ENCODE measurements at places on chromosomes 6 and 20.

DNA sequence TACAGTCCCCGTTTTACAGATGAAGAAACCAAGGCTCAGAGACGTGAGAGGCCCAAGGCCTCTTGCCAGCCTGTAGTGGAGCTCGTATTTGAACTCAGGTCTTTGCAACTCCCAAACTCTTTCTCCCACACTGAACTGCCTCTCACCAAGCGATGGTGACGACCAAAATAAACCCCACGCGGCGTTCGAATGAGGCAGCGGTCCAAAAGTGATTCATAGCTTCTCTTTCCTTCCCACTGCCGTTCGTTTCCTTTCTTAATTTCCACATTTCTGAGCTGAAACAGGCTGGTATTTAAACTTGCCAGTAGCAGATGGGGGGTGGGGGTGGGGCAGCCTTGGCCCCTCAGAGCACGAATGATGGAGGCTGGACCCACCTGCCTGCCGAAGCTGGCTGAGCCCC, 252.9 kb upstream of the KCNG1 start:
- DNase-seq: peak; percentile 18

DNA sequence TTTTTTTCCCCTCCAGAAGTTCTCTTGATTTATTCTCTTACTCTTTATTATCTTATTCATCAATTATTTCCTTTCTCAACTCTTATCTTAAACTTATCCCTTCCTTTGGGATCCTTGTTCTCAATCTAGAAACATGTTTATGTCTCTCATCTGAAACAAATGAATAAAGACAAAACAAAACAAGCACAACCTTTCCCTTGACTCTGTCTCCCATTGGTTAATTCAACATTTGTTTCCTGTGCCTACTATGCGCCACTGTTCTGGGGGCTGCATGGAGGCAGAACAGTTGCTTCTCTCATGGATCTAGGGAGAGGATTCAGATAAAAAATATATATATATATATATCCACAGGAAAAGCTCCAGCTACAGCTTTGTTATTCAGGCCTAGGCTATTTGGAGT, 5.2 kb upstream of the MRAP2 start:
- DNase-seq: no peak

DNA sequence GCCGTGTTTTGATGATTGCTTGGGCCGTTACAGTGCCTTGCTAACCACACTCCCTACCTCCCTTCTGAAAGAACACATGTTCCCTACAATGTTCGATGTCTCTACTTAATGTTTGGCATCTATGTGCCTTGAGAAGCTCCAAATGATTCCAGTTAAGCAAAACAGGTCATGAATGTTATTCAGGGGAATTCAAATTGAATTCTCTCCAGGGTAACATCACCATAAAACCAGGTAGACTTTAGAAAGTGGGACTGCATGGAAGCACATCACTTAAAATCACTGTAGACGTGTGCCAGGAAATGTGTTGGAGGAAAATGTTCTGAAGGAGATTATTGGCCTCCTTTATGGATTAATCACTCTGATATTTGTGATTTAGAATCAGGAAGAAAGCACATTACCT, 128.1 kb downstream of the ADAT2 start:
- no peak for DNase-seq

DNA sequence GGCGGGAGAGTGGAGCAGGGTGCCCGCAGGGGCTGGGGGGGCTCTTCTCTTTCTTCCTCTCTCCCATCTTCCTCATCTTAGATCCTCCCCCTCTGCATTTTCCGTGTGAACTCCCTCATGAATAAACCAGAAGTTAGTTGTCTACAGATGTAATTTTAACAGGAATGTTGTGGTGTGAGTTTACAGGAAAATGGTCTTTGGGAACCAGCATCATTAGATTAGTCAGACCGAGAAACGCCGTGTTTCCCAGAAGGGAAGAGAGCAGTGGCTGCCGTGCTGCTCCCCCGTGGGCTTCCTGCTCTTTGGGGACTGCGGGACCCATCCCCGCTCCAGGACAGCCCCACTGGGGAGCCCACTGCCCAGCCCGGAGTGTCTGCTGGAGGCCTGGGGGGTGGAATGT, 3.4 kb downstream of the MYT1 start:
- no peak for DNase-seq

DNA sequence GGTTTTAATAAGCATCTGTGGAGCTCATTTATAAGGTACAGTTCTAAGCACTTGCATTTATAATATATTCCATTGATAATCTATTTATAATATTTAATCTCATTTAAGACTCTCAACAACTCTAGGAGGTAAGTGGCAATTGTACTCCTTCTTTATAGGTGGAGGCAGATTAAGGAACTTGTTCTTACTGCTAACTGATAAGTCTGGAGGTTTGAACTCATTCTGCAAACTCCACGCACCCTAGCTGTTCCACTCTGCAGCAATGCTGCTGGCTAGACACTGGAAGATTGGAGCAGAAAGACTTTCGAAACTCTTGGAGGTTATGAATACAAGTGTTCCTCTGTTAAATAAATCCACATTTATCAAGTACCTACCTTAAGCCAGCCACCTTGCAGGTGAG, 793 bp upstream of the HDAC2 start:
- DNase-seq: peak; percentile 23

- DNase-seq: no peak
Measured at GRCh38 chr6:162934844-162935243, 207.1 kb downstream of the PACRG start.

DNA sequence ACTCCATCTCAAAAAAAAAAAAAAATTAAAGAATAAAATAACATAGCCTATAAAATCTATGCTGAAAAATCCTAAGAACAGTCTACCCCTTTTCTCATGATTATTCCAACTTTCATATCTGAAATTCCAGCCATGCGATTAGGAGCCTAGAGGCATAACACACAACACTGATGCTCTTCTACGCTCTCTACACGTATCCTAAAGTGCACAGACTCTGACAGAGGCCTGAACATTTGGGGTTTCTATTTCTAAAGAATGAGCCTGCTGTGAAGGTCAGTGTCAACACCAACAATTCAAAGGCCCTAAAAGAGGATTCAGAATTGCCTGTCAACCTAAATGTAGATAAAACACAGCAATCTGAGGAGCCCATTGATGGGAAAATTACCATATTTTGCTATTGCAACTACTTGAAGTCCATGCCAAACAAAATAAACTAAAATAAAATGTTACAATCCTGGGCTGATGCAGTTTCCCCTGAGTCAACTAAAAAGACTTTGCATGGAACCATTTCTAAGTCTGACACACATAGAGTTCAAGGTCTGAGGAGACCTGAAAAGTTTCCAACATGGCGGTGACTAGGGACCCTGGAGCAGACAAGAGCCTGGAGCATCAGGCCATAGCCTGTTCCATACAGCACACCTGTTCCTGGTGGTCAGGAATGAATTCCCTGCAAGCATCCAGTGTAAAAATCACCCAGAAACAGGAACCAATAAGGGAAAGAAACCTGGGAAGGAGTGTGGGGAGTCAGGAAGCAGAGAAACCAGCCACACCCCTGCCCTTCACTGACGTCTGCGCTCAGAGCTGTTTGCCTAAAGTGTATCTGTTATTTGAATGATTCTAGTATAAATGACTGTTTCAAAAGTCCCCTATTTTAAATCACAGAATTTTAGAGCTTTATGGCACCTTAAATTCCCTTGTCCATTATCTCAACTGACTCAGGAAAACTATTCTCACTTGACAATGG, 11.8 kb downstream of the NINL start:
- DNase-seq: peak; percentile 86

DNA sequence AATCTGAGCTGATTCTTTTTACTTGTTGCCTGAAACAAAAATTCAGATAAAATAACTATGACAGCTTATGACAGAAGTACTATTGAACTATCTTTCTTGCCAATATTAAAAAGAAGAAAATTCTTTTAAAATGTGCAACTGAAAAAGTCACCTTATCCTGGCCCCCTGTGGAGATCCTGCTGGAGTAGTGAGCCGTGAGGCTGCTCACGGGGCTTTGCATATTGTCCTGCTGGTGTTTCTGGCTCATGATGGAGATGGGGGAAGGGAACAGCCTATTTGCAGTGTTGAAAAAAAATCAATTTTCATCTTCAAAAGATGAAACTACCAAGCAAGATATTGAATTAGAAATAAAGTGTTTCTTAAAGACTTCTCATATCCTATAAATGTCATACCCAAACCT, 216.0 kb downstream of the SAMD5 start:
- no peak for DNase-seq

DNA sequence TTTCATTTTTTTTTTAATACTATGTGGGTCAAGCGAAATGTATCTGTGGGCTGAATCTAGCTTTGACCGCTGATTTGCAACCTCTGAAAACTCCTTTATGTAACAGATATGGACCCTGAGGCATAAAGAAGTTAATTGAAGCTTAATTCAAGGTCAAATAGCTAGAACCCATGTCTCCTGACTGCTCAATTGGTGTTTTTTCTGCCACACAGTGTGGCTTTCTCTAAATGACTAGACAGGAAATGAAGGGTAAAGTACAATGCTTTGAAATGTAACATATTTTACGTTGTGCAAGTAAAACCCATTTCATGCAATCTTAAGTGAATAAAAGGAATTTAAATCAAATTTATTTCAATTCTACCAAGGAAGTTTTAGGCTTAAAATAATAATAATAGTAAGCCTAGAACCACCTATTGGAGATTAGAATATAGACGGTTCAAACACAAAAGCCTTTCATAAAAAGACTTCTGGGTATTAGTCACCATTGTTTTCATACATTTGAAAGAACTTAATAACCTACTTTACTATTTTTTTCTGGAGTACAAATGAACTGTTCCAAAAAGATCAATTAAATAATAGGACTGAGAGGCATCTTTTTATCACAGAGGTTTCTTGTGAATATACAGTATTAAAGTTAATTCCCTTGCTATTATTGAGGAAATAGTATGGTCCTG, 279.8 kb downstream of the EPHA7 start:
- DNase-seq: no peak

DNA sequence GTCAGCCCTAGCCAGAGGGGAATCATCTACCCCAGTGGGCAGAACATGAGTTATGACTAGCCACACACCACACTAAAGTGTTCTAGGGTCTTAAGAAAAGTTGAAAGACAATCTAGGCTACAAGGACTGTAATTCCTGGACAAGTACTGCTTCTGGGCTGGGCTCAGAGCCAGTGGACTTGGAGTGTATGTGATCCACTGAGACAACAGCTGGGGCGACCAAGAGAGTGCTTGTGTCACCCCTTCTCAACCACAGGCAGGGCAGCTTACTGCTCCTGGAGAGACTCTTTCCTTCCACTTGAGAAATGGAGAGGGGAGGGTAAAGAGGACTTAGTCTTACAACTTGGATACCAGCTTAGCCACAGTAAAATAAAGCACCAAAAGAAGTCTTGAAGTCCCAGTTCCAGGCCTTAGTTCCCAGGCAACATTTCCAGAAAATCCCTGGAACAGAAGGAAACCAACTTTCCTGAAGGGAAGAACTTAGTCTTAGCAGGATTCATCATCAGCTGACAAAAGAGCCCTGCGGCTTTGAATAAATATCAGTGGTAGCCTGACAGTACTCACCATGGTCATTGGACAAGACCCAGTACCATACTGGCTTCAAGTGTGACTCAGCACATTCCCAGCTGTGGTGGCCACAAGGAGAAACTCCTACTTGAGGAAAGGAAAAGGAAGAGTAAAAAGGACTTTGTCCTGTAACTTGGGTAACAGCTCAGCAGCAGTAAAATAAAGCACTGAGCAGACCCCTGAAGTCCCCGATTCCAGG, 355.1 kb upstream of the ADGRB3 start:
- peak; percentile 18 for DNase-seq

- peak; percentile 97 for DNase-seq
Measured at GRCh38 chr6:54419885-54420284, 111.6 kb downstream of the TINAG start.

GRCh38 chr6:25171301-25171700, 107.9 kb upstream of the CARMIL1 start:
- no peak for DNase-seq

DNA sequence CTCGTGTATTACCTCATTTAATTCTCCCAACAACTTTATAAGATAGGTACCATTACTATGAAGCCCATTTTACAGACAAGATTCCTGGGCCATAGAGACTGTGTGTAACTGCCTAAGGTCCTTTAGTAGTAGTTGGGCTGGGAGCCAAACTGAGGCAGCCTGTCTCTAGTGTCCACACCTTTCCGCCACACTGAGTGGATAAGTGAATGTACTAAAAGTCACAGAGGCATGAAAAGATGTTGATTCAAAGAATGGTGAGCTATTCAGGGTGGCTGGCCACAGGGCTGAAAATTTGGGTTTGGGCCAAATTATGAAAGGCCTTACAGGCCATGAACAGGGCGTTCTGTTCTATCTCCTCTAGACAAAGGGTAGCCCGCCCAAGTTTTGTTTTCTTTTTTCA, 11.0 kb downstream of the CD24 start:
- DNase-seq: no peak

All from iris pigment epithelial cell (primary cell).